ENCODE measurements at places on chromosomes 16 and 17.

DNA sequence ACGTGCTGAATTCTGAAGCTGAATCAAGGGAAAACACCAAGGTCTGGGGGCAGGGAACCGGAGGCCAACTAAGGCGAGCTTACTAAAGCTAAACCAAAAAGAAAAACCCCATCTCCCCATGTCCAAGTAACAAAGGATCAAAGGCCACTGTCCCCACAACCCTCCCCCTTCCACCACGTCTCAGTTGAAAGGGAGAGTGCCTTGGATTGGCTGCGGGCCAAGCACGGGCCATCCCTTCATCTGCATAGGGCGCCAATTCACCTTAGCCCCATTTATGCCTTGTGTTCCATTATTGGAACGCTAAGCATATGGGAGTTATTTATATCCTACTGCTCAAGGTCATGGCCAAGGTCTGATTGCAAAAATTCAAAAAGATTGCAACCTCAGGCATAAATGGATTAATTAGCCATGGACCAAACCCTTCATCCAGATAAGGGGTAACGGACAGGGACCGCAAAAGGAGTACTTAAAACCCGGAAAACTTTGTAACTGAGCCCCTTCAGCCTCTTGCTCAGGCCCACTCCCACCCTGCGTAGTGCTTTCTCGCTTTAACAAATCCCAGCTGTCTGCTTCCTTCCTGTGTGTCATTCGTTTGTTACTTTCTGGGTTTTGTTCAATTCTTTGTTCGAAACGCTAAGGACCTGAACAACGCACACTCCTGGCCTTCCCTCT lies 740 bp upstream of the ATP6V0D1 start:
- no peak for DNase-seq

- no peak for DNase-seq
Observed at GRCh38 chr16:27745348-27745747, 195.4 kb downstream of the KATNIP start.

- no peak for DNase-seq
Observed at GRCh38 chr17:45907750-45908395, 13.5 kb downstream of the MAPT start.

GRCh38 chr16:12769525-12769924 lies 34.2 kb downstream of the CPPED1 start:
- no peak for DNase-seq

GRCh38 chr16:86015606-86016005 lies 116.6 kb downstream of the IRF8 start:
- DNase-seq = no peak

DNA sequence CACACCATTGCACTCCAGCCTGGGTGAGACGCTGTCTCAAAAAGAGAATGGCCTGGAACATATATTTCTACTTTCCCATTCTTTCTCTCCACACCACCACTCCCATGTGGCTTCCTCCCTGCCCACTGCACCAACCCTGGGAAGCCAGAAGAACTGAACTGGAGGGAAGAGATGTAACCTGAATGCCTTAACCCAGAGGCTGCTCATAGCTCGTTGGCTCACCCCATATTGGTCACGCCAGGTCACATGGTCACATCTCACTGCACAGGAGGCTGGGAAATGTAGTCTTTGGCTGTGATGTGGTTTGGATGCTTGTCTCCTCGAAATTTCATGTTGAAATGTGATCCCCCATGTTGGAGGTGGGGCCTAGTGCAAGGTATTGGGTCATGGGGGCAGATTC lies 5.9 kb upstream of the DNAH17 start:
- DNase-seq = no peak

DNA sequence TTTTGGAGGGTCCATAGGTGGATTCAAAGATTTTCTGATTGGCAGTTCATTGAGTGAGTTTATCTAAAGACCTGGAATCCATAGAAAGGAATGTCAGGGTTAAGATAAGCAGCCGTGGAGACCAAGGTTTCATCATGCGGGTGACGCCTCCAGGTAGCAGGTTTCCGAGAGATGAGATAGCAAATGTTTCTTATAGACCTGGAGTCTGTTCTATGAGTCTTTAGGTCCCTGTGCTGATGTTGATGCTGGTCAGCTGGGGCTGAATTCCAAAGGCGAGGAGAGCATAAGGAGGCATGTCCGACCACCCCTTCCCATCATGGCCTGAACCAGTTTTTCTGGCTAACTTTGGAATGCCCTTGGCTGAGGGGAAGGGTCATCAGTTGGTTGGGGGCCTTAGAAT lies 80.2 kb downstream of the RAP1GAP2 start:
- DNase-seq = no peak

DNA sequence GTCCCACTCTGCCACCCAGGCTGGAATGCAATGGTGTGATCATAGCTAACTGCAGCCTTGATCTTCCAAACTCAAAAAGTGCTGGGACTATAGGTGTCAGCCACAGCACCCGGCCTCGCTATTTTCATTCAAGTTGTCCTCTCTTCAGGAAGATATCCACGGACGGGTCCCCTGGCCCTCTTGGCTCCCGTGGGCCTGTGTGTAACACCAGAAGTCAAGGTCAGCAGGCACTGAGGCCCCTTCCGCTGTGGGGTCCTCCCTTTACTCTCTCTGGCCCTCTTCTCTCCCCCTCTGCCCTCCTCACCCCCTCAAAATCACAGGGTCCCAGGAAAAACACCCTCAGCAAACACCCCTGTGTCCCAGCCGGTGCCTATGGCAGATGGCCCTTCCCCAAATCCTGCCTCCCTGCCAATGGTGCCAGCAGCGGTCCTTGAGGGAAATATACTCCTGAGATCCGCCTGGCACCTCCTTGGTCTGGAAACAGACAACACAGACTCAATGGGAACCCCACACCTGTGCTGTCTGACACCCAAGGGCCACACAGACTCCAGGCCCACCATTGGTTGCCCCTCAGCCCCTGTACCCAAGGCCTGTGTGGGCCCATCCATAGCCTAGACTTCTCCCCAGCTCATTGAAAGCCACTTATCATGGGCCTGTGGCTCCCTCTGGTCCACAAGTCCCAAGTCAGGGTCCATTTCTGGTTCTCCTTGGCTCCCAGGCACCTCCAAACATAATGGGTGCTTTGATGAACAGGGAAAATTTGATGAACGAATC lies 221.5 kb downstream of the ZNF423 start:
- peak; percentile 18 for DNase-seq

- DNase-seq = no peak
Observed at GRCh38 chr17:65037157-65037556, 19.4 kb downstream of the GNA13 start.
